ENCODE measurements at places on chromosomes 5 and 9.

- no peak for DNase-seq
These were observed 197.9 kb upstream of the NR3C1 start for GRCh38 chr5:143601357-143601756.

DNA sequence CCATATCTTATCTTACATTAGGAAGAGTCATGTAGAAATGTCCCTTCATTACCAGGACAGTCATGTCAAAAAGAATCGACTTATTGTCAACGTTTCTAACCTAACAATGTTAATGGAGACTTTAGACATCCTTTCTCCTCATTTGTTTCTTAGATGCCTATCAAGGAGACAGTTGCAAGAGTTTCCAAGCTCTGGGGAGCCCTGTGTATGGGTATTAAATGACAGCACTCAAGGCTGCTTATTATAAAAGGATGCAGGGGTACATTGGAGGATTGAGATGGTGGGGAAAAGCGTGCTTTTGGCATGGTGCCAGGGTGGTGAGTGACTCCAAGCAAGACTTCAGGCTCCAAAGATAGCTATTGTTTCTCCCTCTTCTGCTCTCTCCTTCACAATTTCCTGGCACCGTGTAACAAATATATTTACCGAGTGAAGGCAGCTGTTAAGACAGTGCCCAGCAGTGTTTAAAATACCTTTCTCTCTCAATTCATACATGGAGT lies 461.3 kb upstream of the CLINT1 start:
- no peak for DNase-seq

DNA sequence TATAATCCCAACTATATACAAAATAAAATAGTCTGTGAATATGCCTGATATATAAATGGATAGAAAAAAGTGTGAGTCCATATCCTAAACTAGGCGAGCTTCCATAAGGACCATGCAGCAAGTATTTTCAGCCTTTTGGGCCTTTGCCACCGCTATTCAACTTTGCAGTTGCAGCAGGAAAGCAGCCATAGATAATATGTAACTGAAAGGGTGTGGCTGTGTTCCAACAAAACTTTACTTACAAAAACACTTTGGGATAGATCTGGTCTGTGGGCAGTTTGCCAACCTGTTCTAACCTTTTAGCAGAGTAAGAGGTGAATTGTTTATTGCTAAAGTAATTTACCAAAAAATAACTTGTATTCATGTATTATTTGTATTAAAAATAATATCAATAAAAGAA lies 127.8 kb upstream of the GPR151 start:
- no peak for DNase-seq

DNA sequence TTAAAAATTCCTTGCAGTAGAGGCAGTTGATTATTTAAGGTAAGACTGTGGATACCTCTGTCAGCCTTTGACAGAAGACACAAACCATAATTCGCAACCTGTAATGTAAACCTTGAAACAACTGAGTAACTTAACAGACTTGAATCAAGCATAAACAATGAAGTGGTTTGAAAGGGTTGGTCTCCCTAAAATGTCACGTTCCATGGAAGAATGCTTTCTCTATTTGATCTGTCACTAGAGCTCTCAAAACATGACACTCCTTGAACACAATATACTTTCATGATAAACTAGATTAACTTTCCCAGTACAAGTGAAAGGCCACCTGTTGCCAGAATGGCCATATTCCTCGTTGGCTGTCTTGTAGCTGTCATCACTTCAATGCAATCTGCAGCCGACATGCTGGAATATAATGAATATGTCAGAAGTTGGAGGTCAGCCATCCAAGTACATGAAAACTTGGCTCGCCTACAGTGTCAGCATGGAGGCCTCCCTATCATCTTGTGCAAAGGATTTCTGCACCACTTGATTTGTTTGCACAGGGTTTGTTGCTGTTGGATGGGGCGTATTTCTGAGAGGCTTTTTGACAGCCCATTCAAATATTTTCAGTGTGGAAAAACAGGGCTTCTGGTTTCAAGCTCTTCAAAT lies 228.0 kb downstream of the TLE4 start:
- DNase-seq = no peak

DNA sequence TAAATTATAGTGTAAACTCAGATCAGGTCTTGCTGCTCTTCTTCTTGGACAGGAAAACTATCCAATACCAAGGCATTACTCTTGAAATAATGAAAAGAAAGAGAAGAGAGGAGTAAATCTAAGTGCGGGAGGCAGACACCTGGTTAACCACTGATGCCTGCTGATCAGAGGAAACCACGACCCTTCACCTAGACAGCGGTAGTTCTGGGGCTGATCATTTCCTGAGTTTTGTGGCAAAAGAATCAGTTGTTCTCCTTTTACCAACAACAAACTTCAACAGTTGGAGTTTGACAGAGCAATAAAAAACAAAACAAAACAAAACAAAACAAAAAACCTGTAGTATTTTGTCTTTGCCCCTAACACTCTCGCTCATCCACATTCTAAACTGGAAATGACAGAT lies 3.0 kb downstream of the RLN1 start:
- no peak for DNase-seq

GRCh38 chr5:80082731-80083100 lies 47.6 kb downstream of the THBS4 start:
- no peak for DNase-seq

- DNase-seq = no peak
These were observed 1163.6 kb downstream of the CDH12 start for GRCh38 chr5:21689587-21689986.

DNA sequence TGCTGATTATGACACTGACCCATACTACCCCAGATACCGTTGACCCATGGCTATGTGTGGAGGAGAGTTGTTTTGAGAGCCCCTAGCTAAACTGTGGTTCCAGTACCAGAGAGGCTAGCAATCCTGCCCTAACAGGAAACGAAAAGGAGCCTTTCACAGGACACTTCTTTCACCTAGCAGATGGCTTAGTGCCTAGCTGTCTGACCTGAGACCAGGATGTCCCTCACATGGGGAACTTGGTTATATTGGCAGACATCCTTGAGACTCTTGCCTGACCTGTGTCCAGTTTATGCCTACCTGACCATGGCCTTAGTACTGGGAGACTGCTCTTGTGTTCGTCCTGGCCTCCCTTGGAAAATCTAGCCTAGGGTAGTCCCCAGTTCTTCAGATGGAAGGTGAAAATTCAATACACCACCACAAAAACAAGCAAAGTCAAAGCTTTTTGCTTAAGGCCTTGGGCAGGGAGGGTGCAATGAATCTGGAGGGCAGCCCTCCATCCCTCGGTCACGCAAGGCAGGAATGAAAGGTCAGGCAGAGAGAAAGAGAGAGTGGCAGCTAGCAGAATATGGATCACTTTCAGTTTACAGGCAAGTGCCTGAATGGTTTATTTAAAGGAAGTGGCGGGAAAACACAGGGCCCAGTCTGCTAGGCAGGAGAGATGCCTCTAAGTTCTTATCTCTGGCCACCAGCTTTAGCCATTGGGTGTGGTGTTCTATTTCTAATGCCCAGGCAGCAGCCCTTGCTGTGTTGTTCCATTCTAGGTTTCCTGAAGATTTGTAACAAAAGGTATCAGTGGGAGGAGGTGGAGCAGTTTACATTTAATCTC lies 16.4 kb upstream of the ZNF474 start:
- no peak for DNase-seq

GRCh38 chr9:126218359-126219125 lies 108.1 kb upstream of the MVB12B start:
- DNase-seq = no peak

DNA sequence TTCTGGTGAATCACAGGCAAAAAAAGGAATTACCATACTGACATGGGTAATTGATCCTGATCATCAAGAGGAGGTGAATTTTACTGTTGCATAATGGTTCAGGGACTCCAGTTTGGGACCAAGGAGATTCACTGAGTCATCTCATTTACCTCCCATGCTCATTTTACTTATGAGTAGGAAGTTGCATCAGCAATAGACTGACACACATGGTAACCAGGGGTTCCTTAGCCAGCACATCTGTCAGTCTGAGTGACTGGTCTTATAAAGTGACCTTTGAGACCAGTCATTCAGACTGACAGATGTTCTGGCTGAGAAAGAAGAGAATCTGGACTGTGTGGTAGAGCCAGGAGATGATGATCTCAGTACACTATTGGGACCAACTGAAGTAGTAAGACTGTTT lies 384.6 kb upstream of the CD180 start:
- DNase-seq = no peak

DNA sequence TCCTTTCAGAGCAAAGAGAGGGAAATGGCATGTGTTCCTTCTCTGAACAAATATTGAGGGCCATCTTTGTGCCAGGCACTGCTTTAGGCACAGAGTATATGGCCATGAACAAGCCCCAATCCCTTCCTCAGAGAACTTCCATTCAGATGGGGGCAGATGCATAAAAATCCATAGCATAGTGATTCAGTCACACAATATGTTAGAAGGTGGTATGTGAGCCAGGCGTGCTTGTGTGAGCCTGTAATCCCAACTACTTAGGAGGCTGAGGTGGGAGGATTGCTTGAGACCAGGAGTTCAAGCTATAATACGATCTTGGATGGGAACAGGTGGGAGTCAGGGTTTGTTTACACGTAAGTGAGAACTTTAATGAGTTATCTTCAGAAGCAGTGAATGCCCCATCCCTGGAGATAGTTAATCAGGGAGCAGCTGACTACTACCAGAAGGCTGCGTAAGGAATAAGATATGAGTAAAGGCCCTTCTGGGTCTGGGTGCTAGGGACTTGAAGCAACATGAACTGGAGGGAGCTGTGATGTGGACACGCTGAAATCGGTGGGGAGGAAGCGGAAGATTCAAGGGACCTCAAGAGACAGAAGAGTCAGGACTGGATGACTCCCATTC lies 27.1 kb downstream of the NANS start:
- no peak for DNase-seq

DNA sequence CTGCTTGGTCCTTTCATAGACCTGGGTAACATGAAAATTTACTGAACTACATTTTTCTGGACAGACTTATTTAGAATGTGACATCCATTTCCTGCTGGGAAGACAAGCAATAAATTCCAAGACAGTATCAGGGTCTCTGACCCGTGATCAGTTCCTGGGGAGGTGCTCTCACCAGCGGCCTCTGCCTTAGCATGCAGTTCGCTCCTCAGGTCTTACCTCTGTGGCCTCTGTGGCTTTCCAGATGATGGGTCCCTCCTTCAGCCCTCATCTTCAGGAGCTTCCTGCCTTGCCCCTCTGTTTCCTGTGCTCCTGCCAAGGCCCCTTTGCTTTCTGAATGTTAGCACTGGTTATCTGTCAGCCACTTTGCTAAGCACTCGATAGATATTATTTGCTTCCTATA lies 66.4 kb downstream of the CMYA5 start:
- no peak for DNase-seq

DNA sequence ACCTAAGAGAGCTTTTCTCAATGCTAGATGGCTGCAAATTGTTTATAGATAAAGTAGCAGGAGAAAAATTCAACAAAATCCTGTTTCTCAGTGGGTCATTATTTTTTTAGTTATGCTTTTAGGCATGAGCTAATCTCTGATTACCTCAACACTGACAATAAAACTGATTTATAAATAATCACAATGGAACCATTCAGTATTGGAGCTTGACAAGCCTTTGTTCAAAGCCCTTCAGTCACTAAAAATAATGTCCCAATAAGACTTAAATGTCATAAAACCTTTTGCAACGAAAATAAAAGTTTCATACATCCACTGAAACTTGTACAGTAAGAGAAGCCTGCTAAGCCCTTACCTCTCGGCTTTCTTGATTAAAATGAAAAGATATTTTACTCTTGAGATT lies 27.2 kb downstream of the PTPDC1 start:
- DNase-seq = no peak

GRCh38 chr5:22109315-22109714 lies 743.8 kb downstream of the CDH12 start:
- DNase-seq = no peak

DNA sequence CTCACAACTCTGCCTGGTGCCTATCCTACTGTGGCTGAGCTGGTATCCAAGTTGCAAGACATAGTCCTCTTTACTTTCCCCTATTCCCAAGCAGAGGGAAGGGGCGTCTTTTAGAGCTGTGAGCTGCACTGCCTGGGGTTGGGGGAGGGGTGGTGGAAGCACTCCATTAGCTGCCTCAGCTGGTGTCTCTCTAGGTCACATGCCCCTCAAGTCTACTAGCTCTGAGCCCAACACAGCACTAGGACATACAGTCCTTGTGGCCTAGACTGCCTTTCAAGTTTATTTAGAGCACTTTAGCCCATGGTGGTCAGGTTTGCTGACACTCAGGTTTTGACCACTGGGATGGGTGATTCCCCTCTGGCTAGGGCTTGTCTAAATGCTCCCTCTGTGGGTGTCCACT lies 54.7 kb downstream of the SREK1 start:
- DNase-seq = no peak

- DNase-seq = no peak
These were observed 32.2 kb upstream of the ANGPTL2 start for GRCh38 chr9:127154390-127155191.

- DNase-seq = no peak
These were observed 79.1 kb upstream of the FCN1 start for GRCh38 chr9:134996591-134997530.

DNA sequence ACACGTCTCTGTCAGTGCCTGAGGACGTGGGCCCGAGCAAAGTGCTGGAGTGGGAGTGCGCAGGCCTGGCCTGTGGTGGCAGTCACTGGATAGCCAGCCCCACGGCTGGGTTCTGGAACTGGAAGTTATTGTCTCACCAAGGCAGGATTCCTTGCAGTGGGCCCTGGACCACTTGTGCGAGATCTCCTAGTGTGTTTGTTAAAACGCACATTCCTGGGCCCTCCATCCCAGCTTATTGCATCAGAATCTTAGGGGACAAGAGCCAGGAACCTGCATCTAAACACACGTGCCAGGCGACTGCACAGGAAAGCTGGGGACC lies 26.9 kb downstream of the PTPA start:
- no peak for DNase-seq

DNA sequence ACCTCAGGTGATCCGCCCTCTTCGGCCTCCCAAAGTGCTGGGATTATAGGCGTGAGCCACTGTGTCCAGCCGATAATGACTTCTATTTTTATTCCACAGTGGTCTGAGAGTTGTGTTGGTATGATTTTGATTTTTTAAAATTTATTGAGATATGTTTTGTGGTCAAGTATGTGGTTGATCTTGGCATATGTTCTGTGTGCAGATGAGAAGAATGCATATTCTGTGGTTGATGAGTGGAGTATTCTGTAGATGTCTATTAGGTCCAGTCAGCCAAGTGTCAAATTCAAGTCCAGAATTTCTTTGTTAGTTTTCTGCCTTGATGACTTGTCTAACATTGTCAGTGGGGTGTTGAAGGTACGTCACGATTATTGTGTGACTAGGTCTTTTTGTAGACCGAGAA lies 338.2 kb upstream of the TARS1 start:
- no peak for DNase-seq

DNA sequence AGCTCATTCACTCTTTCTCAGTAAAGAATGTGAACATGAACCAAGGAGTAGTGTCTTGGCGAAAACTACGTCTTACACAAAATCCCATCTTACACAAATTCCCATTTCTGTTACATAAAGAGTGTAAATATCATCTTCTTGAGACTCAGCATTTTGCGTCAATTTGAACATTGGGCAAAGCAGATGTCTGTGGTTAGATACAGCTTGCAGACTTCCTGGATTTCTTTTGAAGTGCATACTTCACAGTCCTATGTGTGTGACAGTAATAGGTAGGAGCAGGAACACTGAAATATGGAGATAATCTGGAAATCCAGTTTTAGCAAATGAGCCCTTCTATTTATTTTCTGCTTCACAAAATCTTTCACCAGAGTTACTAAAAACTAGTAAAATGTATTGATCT lies 58.8 kb downstream of the C6 start:
- DNase-seq = no peak

GRCh38 chr5:54259090-54259489 lies 51.3 kb downstream of the ARL15 start:
- no peak for DNase-seq

- no peak for DNase-seq
These were observed 145.5 kb upstream of the SLC24A2 start for GRCh38 chr9:19934301-19934871.

GRCh38 chr5:588406-588995 lies 23.6 kb upstream of the CEP72 start:
- no peak for DNase-seq
